ENCODE measurements at places on chromosomes 16 and 17. TPM values are rescaled to one million over a fixed set of nuclear protein-coding genes. Genes with fewer than 3 reads are reported as not detected.

DNA sequence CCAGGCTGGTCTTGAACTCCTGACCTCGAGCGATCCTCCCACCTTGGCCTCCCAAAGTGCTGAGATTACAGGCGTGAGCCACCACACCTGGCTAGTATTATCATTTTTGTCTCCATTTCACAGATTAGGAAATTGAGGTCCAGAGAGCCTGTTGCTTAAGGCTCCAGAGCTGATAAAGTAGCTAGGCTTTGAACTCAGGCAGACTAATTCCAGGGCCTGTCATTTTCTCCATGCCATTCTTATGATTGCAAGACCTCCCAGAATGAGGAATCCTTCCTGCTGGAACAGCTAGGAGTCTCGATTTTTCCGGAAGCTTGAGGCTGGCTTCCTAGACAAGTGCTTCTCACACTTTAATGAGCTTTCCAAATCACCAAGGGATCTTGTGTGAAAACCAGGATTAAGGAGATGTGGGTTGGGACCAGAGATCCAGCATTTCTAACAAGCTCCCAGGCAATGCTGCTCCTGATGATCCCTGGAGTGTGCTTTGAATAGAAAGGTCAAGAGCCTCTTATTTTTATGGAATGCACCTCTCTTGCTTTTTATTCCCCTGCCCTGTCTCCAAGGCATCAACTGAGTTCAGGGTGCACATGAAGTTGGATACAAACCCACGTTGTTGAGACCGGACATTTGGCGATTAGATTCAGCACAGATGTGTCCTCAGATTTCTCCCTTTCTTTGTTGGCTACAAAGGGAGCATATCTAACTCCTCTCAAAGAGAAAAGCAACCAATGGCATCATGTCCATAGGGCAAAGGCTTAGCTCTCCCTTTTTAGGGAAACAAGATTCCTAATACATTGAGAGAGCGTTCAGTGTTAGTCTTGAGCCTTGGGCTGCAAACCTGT lies 40.3 kb upstream of the FAM20A start:
- peaks cover 19% of the 10 kb centered on the region for H3K27me3 ChIP-seq
- no peak overlapping the region for H3K27ac ChIP-seq
- H3K4me1 ChIP-seq: no peaks in the 10 kb centered on the region
- no peaks in the 10 kb centered on the region for H3K36me3 ChIP-seq

DNA sequence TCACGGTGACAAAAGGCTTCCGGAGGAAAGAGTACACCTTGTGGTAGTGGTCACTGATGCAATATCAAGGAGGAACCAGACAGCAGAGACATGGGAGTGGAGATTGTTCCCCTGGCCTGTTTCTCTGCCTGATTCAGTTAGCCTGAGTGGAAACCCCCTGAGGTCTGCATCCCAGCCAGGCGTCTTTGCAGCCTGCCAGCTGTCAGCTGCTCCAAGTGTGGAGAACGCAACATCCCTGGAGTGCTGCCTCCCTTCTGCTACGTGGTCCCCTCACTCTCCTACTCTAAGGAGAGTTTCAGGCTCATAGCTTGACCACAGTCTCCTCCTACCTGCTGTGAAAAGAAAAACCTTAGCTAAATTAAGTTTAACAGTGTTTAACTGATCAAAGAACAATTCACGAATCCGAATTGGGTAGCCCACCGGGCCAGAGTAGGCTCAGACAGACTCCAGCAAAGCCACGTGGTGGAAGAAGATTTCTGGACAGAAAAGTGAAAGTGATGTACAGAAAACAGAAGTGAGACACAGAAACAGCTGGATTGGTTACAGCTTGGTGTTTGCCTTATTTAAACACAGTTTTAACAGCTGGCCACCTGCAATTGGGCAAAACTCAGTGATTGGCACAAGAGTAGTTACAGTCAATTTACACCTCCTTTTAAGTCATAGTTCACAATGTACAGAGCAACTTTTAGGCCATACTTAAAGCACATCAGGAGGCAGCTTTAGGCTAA lies 188.6 kb downstream of the DNAH9 start:
- no peaks in the 10 kb centered on the region for H3K4me1 ChIP-seq
- no peak overlapping the region for H3K27ac ChIP-seq
- no peak overlapping the region for H3K4me3 ChIP-seq
- no peak for DNase-seq

GRCh38 chr17:67372751-67373150 lies 4.3 kb upstream of the PITPNC1 start:
- no peaks in the 10 kb centered on the region for H3K27me3 ChIP-seq
- no peak for DNase-seq
- H3K27ac ChIP-seq: no peak overlapping the region
- no peak overlapping the region for H3K4me3 ChIP-seq

- DNase-seq: no peak
- no peaks in the 10 kb centered on the region for H3K4me1 ChIP-seq
- no peak overlapping the region for H3K4me3 ChIP-seq
- no peaks in the 10 kb centered on the region for H3K27me3 ChIP-seq
- no peak overlapping the region for H3K27ac ChIP-seq
Observed at GRCh38 chr16:51231702-51232101, 80.6 kb upstream of the SALL1 start.

GRCh38 chr16:67661101-67661761 lies 471 bp downstream of the PARD6A start:
- H3K27me3 ChIP-seq: no peaks in the 10 kb centered on the region
- DNase-seq: peak; percentile 39
- peak overlapping the region; percentile 90 for H3K4me3 ChIP-seq
- peaks cover 5% of the 10 kb centered on the region for H3K36me3 ChIP-seq

Gene UNC45B
- 0.15 TPM for total RNA-seq
